ENCODE measurements at places on chromosomes 5 and 9. TPM values are rescaled to one million over a fixed set of nuclear protein-coding genes. Genes with fewer than 3 reads are reported as not detected.

The CDX1 gene
- 0.89 TPM for polyA plus RNA-seq

The LCNL1 gene
- 0.18 TPM for polyA plus RNA-seq

The VCAN gene
- polyA plus RNA-seq = 362 TPM

The AGPAT2 gene
- polyA plus RNA-seq = 59.4 TPM

The ASB6 gene
- polyA plus RNA-seq = 22.5 TPM

The ELOVL7 gene
- 21.9 TPM for polyA plus RNA-seq

The PTGS1 gene
- 3.9 TPM for polyA plus RNA-seq

The SPATA31C1 gene
- 0.80 TPM for polyA plus RNA-seq

The SPATA31E1 gene
- polyA plus RNA-seq = not detected

The GNA14 gene
- polyA plus RNA-seq = 12.4 TPM

The CCDC192 gene
- 1.2 TPM for polyA plus RNA-seq

The NLN gene
- 35.4 TPM for polyA plus RNA-seq

The MARVELD2 gene
- polyA plus RNA-seq = 33.7 TPM

The RARS1 gene
- 70.4 TPM for polyA plus RNA-seq

The CATSPER3 gene
- polyA plus RNA-seq = 1.8 TPM

The DBH gene
- 0.94 TPM for polyA plus RNA-seq

The ZFP2 gene
- polyA plus RNA-seq = 8.3 TPM

The AUH gene
- 40.8 TPM for polyA plus RNA-seq

The CCDC152 gene
- polyA plus RNA-seq = 14.2 TPM

The BTNL8 gene
- polyA plus RNA-seq = 0.56 TPM

The SH3RF2 gene
- polyA plus RNA-seq = 4.8 TPM

The CDC20B gene
- polyA plus RNA-seq = 0.71 TPM

The FBN2 gene
- polyA plus RNA-seq = 111 TPM

The HAPLN1 gene
- 5.8 TPM for polyA plus RNA-seq

The GRM6 gene
- 1.7 TPM for polyA plus RNA-seq

The PPP1R26 gene
- polyA plus RNA-seq = 34.1 TPM

The CDKN2A gene
- not detected for polyA plus RNA-seq

The TMEM174 gene
- 22.4 TPM for polyA plus RNA-seq

The NDOR1 gene
- 13.3 TPM for polyA plus RNA-seq

The ANXA2R gene
- polyA plus RNA-seq = 1.6 TPM

The COQ4 gene
- polyA plus RNA-seq = 95.3 TPM

The IFNA2 gene
- polyA plus RNA-seq = not detected

The PCDHA13 gene
- 0.07 TPM for polyA plus RNA-seq

The SPATA31D4 gene
- not detected for polyA plus RNA-seq

The CARD9 gene
- polyA plus RNA-seq = 2.8 TPM

The QRFP gene
- polyA plus RNA-seq = 0.40 TPM

The CYLC2 gene
- not detected for polyA plus RNA-seq

The PRDM9 gene
- not detected for polyA plus RNA-seq

The F2RL1 gene
- 27.8 TPM for polyA plus RNA-seq

The LECT2 gene
- 4.8 TPM for polyA plus RNA-seq

The NRG2 gene
- 1.8 TPM for polyA plus RNA-seq

The PITX1 gene
- polyA plus RNA-seq = 0.09 TPM

The SLC34A1 gene
- polyA plus RNA-seq = 249 TPM

The PCDHA1 gene
- polyA plus RNA-seq = not detected

The GNPDA1 gene
- 64.7 TPM for polyA plus RNA-seq

The PCDHGA5 gene
- 3.2 TPM for polyA plus RNA-seq

The SRP19 gene
- 79.2 TPM for polyA plus RNA-seq

The ASPN gene
- polyA plus RNA-seq = 8.4 TPM

The NTRK2 gene
- 97.1 TPM for polyA plus RNA-seq

The PTBP3 gene
- 76.2 TPM for polyA plus RNA-seq

The GPRIN1 gene
- 2.3 TPM for polyA plus RNA-seq

The SPINK6 gene
- not detected for polyA plus RNA-seq
